ENCODE measurements at places on chromosomes 5 and 9.

GRCh38 chr5:145937432-145938250, 1.3 kb downstream of the SH3RF2 start:
- peak; percentile 15 for DNase-seq

- no peak for DNase-seq
Measured at GRCh38 chr5:140611020-140611521, 21.9 kb downstream of the CD14 start.

DNA sequence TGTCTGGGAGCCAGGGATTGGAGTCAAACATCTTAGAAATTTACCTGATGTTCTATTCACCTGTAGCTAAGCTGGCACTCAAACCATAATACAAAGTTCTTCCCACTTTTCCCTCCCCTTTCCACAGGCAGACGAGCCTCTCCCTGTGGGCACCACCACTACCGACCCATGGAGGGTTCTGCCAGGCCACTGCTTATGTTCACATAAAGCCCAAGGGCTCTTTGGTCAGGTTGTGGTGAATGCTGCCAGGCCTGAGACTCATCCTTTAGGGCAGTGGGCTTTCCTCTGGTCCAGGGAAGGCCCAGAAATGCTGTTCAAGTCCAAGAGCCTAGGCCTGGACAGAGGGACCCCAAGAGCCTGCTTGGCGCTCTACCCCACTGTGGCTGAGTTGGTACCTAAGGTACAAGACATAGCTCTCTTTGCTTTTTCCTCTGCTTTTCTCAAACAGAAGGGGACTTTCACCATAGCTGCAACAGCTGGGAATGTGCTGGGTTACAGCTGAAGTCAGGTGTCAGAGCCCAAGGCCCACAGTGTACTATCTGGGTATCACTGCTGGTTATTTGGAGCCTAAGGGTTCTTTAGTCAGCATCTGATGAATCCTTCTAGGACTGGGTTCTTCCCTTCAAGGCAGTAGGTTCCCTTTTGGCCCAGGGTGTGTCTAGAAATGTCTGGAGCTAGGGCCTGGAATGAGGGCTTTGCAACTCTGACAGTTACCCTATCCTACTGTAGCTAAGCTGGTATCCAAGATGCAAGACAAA, 620.1 kb downstream of the TLE1 start:
- DNase-seq, result no peak

GRCh38 chr9:71349218-71349617, 227.8 kb upstream of the TRPM3 start:
- no peak for DNase-seq
